ENCODE measurements at places on chromosomes 16 and 17.

GRCh38 chr16:2150418-2151187, 2.2 kb downstream of the RAB26 start:
- peak; percentile 57 for DNase-seq

GRCh38 chr16:1077877-1078578, 5.5 kb downstream of the SSTR5 start:
- no peak for DNase-seq

GRCh38 chr17:30267625-30268024, 24.1 kb downstream of the BLMH start:
- no peak for DNase-seq

DNA sequence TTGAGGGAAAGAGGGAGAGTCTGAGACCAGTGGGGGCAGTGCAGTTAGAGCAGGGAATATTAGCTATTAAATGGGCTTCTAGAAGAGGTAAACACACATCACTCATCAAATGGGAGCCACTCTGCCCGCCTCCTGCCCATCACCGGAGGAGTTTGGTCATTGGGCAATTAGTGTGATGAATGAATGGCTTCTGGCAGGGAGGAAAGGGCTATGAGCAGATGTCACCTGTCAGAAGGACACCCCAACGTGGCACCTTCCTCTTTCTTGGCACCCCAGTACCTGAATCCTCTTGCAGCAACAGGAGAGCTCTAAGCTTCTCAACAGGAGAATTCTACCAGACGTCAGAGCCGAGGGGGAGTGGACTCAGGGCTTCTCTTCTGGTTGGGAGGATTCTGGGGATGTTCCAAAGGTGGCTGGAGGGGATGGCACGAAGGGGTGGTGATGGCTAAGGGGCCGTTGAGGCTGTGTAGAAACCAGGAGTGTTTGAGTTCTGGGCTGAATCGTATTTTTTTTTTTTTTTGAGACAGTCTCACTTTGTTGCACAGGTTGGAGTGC, 11.0 kb downstream of the C1QTNF1 start:
- no peak for DNase-seq

GRCh38 chr16:83854420-83854819, 44.5 kb upstream of the MLYCD start:
- no peak for DNase-seq

DNA sequence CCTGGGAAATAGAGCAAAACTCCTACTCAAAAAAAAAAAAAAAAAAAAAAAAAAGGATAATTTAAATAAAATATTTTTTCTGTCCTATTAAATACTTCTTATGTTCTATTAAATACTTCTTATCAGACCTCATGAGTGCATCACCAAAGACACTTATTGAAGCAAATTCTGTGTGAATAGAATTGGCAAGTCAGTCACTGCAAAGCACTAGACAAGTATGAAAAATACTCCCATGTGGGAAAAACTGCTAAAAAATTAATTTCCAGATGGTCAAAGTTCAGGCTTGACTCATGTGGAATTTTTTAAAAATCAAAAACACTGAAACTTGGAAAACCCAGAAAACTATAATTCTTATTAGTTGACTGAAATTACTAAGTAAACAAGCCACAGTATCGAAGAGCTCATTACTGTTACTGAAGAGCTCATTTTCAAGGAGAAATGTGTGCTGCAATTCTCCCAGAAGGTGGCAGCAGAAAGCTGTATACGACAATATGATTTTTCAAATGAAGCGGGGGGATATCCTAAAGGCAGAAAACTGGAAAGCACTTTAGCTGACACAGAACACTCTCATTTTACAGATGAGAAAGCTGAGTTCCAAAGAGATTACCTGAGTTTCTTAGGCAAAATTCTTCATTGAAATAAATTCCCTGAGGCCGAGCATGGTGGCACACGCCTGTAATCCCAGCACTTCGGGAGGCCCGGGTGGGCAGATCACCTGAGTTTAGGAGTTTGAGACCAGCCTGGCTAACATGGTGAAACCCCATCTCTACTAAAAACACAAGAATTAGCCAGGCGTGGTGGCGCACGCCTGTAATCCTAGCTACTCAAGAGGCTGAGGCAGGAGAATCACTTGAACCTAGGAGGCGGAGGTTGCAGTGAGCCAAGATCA, 15.9 kb upstream of the FBXO47 start:
- DNase-seq = no peak

- no peak for DNase-seq
These were observed 13.5 kb downstream of the COX6A2 start for GRCh38 chr16:31414706-31415105.

- DNase-seq = no peak
These were observed 59.6 kb downstream of the RBFOX1 start for GRCh38 chr16:7392206-7392605.

DNA sequence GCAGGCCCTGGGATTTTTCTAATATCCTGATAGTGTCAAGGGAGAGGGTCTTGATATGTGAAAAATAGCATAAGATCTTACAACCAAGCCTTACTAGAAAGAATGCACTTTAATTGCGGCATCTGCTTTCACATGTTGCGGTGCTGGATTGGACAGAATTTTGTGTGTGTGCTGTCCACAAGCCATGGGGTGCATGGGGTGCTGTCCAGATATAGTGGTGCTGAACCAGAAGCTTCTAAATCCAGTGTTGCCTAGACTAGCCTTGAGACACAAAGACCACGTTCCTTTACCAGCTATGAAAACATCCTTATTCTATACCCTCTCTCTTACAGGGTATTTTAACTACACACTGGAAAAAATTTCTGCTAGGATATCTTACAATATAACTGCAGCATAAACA, 244.0 kb downstream of the TMEM114 start:
- DNase-seq = no peak

GRCh38 chr16:52741351-52741750, 194.4 kb upstream of the TOX3 start:
- no peak for DNase-seq

- DNase-seq = no peak
These were observed 24.4 kb upstream of the GPT2 start for GRCh38 chr16:46859719-46860152.

GRCh38 chr16:67781565-67781921, 24.8 kb downstream of the RANBP10 start:
- no peak for DNase-seq

GRCh38 chr16:46730801-46731690, 17.1 kb downstream of the MYLK3 start:
- no peak for DNase-seq

- no peak for DNase-seq
These were observed 27.8 kb upstream of the SLFN13 start for GRCh38 chr17:35476283-35476820.

DNA sequence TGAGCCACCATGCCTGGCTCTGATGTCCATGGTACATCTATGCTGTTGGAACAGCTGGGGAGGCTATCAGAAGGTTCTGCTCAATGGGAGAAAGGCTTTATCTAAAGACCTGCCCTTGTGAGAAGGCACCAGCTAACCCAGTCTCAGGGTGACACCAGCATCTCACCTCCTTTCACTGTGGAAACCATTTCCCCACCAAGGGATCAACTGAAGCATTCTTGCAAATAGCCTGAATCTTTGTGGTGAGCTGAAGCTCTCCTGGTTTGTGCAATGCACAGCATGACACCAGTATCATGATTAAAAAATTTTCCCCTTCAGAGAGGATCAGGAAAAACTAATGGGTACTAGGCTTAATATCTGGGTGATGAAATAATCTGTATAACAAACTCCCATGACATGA, 5.1 kb downstream of the CCL18 start:
- no peak for DNase-seq
